ENCODE measurements at places on chromosomes 13 and 19.

GRCh38 chr13:85287528-85287927, 511.7 kb downstream of the SLITRK6 start:
- no peak for DNase-seq

DNA sequence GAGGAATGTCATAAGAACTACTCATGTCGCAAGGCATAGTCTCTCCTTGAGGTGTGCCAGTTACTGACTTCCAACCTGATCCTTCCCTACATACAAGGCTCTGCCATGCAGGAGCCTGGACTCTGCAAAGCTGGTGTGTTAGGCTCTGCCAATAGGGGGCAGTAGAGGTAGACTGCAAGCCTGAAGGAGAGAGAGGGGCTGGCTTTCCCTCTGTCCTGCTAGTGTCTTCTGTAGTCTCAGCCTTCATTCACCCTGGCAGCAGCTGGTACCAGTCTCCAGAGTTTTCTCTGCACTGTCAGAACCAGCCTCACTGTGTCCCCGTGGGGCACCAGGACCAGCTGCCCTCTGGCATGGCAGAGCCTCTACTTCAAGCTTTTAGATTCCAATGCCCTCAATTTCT, 14.5 kb downstream of the SHISA2 start:
- no peak for DNase-seq

DNA sequence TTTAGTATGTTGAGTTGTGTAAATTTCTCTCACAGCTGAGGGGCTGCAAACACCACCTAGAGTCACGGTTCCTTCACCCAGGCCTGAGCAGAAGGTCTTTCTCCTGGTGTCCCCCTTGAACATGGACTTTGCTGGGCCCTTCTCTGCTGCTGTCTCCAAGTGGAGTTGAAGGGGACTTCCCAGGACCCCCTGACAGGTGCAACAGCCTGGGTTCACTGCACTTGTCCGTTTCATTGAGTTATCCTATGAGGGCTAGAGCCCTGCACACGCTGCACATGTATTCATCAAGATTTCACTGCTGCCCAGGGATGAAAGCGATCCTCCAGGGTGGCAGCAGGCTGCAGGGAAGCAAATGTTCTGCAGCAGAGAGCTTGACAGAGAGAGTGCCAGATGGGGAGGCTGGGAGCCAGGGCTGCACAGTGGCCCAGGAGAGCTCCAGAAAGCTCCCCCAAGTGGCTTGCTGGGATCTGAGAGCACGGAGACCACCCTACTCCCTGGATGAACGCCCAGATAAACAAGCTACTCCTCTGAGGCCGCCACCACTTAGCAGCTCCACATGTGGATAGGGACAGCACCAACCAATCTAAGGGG, 10.3 kb downstream of the TMEM272 start:
- no peak for DNase-seq

- no peak for DNase-seq
Measured at GRCh38 chr19:12411893-12412292, 10.8 kb upstream of the ZNF799 start.

DNA sequence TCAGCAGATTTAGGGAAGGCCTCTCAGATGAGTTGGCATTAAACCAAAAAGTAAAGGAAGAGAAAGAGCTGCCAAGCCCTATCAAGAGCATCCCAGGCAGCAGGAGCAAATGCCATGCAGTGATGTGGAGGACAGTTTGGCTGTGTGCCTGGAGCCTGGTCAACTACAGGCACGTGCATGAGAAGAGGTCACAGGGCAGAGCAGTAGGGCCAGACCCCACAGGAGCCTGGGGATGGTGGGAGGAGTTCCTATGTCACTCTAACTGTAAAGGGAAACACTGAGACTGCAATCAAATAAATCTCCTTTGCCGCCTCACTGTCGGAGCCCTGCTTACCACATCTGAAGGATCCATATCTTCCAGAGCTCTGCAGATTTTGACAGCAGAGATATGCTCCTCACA, 240.5 kb downstream of the ENOX1 start:
- no peak for DNase-seq

DNA sequence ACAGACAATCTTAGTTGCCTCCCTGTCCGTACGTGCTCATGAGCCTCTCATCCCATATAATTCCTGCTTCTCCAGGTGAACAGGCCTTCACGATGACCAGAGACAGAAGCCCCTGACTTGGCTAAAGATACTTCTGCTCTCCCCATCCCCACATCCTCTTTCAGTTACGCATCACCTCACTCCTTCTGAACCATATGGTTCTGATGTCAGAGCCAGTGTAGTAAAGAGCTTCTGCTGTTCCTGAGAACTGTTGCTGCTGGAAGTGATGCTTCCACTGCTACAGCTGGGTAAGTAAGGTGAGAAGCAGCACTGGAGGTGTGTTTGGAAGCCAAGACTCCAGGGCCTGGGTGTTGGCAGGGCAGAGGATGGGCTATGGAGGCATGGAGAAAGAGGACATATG, 12.9 kb downstream of the SIGLECL1 start:
- DNase-seq, result no peak

GRCh38 chr13:108322206-108322824, 52.8 kb downstream of the TNFSF13B start:
- no peak for DNase-seq

DNA sequence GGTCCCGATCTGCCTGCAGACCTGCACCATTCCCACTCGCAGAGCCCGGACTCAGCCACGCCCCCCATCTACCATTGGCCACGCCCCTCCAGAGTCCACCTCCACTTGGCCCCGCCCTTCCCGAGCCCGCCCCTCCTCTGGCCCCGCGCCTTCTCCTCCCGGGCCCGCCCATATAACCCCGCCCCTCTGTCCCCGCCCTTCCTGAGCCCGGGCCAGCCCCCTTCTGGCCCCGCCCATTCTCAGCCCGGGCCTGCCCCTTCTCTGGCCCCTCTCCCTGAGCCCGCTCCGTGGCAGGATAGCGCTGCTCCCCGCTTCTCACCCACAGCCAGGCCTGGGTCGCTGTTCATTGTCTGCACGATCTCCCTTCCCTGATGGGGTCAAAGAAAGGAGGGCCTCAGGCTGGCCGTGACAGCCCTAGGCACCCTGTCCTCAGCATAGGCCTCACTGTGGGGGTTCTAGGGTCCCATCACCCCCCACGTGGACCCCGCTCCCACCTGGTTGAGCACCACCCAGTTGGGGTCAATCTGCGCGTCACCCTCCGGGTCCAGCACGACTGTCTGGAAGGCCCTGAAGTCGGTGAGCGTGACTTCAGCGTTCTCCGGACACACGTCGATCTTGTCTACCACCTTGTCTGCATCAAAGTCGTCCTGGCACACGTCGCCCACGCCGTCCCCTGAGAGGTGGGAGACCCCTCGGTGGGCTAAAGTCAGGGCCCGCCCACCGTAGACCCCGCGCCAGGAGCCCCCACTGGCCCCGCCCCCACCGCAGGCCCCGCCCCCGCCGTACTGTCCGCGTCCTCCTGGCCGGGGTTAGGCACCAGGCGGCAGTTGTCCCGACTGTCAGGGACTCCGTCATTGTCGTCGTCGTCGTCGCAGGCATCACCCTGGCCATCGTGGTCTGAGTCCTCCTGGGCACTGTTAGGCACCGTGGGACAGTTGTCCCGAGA, 5.7 kb downstream of the COMP start:
- DNase-seq, result peak; percentile 52

- DNase-seq, result no peak
Measured at GRCh38 chr13:31377946-31378345, 178.2 kb downstream of the B3GLCT start.

DNA sequence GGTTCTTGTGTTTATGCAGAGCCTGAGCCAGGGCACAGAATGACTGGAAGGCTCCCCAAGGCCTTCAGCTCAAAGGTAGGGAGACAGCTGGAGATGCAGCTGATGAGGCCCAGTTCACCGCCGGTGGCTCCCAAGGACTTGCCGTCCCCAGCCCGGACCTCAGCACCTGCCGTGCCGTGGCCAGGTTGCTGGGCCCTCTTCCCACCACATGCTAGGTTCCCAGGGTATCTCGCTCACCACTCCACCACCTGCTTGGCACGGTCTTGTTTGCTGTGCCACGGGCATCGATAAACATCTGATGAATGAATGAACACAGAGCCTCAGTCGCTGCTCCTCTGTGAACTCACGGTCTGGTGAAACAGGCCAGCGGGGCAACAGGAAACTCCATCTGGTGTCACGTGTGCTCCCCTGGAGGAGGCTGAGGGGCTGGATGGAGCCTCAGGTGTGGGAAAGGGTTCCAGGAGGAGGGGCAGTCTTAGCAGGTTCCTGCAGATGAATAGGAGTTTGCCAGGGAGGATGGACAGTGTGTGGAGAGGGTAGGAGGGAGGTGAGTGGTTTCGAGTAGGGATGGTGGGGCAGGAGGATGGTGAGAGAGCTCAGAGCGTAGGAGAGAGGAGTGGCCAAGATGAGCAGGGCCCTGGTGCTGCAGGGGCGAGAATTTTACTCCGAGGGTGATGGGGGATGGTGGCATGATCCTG, 3.6 kb upstream of the KLK14 start:
- DNase-seq, result no peak

- no peak for DNase-seq
Measured at GRCh38 chr13:30178976-30179375, 128.4 kb downstream of the KATNAL1 start.

GRCh38 chr19:2248136-2249009, 750 bp upstream of the AMH start:
- DNase-seq, result no peak

GRCh38 chr13:90800082-90800746, 547.3 kb upstream of the MIR17HG start:
- DNase-seq, result no peak

DNA sequence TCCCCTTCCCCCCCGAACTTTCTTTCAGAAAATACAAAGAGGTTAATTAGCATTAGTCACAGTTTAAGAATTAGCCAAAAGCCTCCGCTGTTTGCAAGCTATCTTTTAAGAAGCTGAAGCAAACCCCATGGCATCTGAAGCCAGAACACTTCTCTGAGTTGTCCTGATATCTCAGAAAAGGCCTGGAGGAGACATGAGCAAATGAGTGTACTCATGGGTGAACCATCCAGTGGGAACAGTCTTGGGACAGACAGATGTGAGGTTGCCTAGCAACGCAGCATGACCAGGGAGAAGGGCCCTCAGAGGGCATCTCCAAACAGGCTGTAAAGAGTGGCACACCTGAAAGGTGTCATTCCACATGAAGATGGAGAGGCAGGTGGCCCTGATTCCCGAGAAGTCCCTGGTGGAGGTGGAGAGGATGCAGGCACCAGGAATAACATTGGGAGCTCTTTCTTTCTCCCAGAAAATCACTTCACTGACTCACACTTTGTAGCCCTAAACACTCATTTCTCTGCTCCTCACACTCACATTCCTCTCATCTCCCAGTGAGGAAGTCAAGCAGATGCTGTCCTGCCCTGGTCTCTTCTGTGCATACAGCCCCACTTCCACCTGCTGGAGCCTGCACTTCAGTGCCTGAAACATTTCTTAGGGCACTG, 87.0 kb upstream of the TSHZ3 start:
- DNase-seq, result no peak

- DNase-seq, result peak; percentile 84
Measured at GRCh38 chr19:14048443-14049153, 13.3 kb downstream of the PALM3 start.

- no peak for DNase-seq
Measured at GRCh38 chr19:39345956-39346355, 3.7 kb downstream of the SAMD4B start.

GRCh38 chr13:100608906-100609305, 20.3 kb upstream of the GGACT start:
- DNase-seq, result no peak

GRCh38 chr19:33302974-33303790, 848 bp upstream of the CEBPA start:
- DNase-seq, result no peak

DNA sequence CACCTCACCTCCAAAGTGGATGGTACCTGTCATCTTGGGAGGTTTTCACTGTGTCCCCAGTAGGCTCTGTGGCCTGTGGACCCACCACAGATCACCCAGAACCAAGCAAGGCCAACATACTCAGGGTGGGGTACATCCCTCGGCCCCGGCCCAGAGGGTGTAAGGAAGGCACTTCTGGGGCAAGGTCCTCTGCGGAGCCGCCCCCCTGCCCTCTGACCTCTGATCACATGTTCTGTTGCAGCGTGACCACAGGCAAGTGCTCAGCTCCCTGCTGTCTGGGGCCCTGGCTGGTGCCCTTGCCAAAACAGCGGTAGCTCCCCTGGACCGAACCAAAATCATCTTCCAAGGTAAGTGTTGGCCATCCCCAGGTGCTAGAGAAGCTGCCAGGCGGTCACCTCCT, 36.7 kb downstream of the TMEM161A start:
- DNase-seq, result no peak

DNA sequence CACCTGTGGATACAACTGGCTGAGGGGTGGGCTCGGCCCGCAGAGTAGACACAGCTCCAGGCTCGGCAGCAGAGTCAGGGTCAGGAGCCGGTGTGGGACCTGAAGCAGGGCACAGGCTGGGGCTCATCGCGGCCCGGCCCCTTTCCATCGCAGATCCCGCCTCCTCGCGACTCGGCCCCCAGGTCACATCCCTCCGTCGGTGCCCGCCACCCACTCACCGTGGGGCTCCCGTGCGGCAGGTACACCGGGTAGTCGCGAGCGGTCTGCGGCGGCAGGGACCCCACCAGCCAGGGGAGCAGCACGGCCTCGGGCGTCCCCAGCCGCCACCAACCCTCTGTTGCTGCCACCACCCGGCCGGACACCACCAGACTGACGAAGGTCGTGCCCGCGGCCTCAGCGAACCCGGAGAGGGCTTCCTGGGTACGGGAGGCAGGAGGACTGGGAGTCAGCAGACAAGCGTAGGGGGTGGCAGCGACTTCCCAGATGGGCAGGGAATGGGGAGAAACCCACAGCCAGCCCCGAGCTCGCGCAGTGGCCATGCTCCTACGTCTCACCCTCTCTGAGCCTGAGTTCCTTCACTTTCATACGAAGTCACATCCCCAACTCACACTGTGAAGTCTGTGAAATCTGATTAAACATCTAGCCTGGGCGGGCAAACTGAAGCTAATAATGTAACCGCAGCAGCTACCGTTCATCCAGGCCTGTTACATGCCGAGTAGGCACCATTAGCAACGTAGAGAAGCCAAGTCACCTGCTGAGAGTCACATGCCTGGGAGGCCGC, 3.7 kb downstream of the FUZ start:
- peak; percentile 50 for DNase-seq

GRCh38 chr13:73849292-73849691, 284.9 kb downstream of the KLF12 start:
- no peak for DNase-seq

GRCh38 chr13:43650882-43651281, 135.9 kb downstream of the ENOX1 start:
- DNase-seq, result no peak

DNA sequence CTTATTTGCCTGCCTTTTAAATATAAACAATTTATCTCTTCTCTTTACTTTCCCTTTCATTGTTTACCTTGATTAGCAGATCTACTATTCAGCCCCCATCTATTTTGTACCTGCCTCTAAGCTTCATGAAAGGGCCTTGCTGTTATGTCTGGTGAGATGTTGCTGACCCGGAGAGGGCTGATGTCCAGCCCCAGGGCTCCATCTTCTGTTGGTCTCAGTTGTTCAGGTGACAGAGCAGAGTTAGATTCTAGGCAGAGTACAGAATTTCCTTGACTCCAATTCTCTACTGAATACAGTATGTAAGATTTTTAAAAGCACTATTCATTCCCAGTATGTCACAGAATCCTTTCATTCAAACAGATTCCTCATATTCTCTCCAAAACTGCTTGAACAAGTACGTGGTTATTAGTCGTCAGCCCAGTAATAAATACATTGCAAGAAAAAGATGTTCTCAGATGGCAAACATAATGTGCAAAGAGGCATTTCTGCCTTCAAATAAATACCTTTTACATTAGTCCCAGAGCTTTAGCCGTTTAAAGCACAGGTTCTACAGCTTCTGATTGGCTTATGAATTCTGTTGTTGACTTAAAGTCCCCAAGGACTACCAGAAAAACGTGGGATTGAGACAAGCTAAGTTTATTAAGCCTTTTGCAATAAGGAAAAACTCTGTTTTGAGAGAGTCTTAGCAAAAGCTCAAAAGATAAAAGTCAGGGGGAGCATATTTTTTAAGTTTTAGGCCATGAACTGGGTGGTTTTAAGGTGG, 159.1 kb downstream of the GPC5 start:
- DNase-seq, result no peak
